ENCODE measurements at places on chromosomes 6 and 20.

- no peak for DNase-seq
These were observed 376.7 kb upstream of the CITED2 start for GRCh38 chr6:139751179-139751578.

DNA sequence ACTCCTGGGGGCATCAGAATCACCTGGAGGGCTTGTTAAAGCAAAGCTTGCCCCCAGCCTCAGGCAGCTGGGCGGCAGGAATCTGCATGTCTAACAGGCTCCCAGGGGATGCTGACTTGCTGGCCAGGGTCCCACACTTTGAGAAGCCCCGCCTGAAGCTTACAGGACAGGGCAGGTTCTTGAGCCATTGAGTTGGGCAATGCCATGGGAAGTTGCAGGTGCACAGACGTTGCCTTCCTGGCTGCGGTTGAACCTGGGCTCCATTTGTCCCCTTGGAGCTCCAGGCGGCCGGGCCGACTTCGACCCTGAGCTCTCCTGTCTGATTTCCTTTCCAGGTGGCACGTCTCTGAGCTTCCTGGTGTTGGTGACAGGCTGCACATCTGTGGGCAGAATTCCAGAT is 46.8 kb downstream of the SYNJ2 start:
- no peak for DNase-seq

- DNase-seq: no peak
These were observed 13.0 kb upstream of the PFDN4 start for GRCh38 chr20:54194724-54195438.

- DNase-seq: no peak
These were observed 56.1 kb downstream of the TXLNB start for GRCh38 chr6:139235661-139236060.

DNA sequence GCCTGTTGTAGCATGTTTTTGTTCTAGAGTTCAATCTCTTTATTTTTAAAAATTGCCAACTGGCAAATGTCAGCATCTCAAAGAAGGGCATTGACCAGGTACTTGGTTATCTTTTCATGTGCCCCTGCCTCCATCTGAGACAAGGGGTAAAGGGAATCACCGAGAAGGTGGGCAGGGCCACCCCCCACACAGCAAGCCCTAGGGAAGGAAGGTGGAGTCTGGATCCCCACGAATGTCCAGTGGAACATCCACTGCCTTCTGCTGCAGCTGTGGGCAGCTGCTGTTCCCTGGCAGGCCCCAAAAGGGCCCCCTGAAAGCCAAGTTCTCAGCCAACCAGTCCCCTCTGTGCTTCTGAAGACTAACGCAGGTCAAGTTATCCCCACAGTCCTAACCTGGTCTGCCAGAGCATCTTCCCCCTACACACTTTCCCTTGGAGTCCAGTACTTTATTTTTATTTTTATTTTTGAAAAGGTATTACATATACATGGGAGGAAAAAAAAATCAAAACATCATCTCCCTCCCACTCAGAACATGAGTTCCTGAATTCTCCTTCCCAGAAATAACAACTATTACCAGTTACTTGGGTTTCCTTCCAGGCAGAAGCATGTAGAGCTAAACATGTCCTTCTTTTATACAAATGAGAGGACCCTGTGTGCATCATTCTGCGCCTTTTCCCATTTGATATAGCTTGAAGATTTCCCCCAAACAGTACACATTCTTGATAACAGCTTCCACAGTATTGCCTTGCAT is 253.7 kb downstream of the MAFB start:
- no peak for DNase-seq

DNA sequence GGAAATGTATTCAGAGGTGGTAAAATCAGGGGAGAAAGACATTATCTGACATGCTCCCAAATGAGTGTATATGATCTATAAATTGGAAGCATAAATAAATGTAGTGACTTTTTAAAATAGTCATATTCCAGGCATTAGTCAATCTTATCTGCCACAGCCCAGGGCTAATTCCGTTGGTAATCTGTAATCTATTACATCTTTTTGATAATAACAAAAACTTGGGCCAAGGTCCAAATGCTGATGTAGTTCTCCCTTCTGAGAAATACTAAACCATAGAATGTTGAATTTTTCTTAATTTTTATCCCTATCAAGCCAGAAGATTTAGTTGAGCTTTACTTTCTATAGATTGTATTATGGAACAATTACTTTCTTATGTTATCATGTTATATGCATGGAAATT is 1279.8 kb downstream of the EPHA7 start:
- DNase-seq: no peak

GRCh38 chr20:17679941-17680835 is 1.9 kb downstream of the RRBP1 start:
- no peak for DNase-seq

GRCh38 chr6:133699741-133700385 is 189.1 kb upstream of the TCF21 start:
- DNase-seq: no peak

DNA sequence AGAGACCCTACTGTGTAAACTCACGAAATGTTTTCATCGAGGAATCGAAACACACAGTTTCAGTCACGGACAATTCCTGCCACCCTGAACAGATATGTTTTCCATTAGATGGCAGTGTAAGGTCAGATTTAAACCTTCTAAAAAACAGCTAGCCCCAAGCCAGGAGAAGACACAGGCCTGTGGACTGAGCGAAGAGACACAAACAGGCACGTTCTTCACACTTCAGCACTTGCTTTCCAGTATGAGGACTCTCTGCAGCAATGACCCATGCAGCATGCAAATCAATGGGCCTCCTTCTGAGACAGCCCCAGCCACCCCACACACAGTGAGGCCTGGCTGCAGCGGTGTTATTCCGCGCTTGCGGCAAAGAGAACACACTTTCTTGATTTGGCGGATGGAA is 31.9 kb downstream of the HUS1B start:
- DNase-seq: peak; percentile 51

- no peak for DNase-seq
These were observed 157.4 kb upstream of the LAMA2 start for GRCh38 chr6:128725271-128726233.

GRCh38 chr6:147522597-147522996 is 14.1 kb downstream of the SAMD5 start:
- DNase-seq: no peak

GRCh38 chr6:16993396-16993795 is 108.5 kb upstream of the STMND1 start:
- no peak for DNase-seq

- peak; percentile 76 for DNase-seq
These were observed at the start of gene CNR1 for GRCh38 chr6:88165844-88166492. Gene CNR1 (minus strand): TSS chr6:88166347. CDS start chr6:88145274, 21,073 bp downstream.

GRCh38 chr6:154337406-154338005 is 19.1 kb downstream of the IPCEF1 start:
- DNase-seq: no peak

GRCh38 chr20:31718952-31719643 is 3.6 kb downstream of the BCL2L1 start:
- DNase-seq: no peak

- no peak for DNase-seq
These were observed 250.9 kb upstream of the JAG1 start for GRCh38 chr20:10924644-10925201.

GRCh38 chr6:23447731-23448130 is 678.3 kb upstream of the NRSN1 start:
- DNase-seq: no peak
